Ovary (tissue), 10 donors: ENCODE measurements at places on chromosomes 7 and 10. TPM values are rescaled to one million over a fixed set of nuclear protein-coding genes. Genes with fewer than 3 reads are reported as not detected.
A peak's percentile ranks its signal among the peaks of the same experiment; 100 is the strongest.

- peaks cover 43% of the 10 kb centered on the region for H3K4me1 ChIP-seq
- peak overlapping the region; percentile 74 for H3K27ac ChIP-seq
- no peak for DNase-seq
- H3K27me3 ChIP-seq = no peaks in the 10 kb centered on the region
Observed at GRCh38 chr10:79243181-79244067, 103.8 kb upstream of the PPIF start.

DNA sequence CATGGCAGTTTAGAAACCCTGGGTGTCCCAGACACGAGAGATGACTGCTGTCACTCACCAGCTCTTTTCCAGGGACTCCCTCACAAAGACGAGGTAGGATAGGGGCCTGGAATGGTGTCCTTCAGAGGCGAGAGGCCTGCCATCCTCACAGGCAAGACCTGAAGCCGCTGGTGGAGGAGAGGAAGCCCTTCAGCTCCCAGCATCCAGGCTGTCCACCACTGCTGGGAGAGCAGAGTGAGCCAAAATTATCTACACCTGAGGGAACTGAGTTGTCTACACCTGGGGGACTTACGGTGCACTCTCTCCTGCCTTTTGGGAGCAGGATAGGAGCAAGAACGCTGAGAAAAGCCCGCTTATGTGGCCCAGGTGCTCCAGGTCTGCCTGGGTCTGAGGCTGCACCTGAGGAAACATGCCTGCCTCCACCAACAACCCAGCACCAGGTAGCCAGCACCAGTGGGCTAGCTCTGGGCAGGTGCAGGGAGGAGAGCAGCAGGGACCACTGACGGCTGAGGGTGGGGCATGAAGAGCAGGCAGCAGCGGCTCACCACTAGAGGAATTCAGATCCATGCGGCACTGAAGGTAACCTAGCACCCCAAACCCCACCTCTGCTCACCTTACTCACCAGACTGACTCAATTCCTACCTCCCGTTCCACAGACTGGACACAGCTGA lies 357.2 kb downstream of the SH2D4B start:
- no peak overlapping the region for H3K4me3 ChIP-seq
- H3K36me3 ChIP-seq = no peaks in the 10 kb centered on the region
- no peak overlapping the region for H3K27ac ChIP-seq
- no peaks in the 10 kb centered on the region for H3K27me3 ChIP-seq
- H3K4me1 ChIP-seq = no peaks in the 10 kb centered on the region

- H3K27ac ChIP-seq = no peak overlapping the region
- H3K4me1 ChIP-seq = no peaks in the 10 kb centered on the region
- no peak for DNase-seq
- no peaks in the 10 kb centered on the region for H3K36me3 ChIP-seq
- no peaks in the 10 kb centered on the region for H3K27me3 ChIP-seq
- no peak overlapping the region for H3K4me3 ChIP-seq
Observed at GRCh38 chr10:71281646-71282322, 37.3 kb upstream of the SLC29A3 start.

DNA sequence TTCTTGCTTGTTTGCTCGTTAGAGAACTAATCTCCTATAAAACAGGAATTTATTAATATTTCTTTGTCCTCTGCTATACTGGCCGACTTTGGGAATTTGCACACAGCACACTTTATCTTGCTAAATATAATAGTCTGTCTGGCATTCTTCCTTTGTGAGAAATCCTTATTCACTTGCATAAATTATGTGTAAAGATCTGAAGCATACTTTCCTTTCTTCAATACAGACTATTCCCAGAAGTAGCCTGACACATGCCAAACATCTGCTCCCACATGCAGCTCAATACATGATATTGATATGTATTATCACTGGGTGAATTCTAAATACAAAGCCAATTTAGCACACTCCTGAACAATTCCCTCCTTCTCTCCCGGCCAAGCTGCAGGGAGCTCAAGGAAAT lies 273.9 kb downstream of the GRM8 start:
- no peaks in the 10 kb centered on the region for H3K4me1 ChIP-seq
- no peak overlapping the region for H3K4me3 ChIP-seq
- H3K36me3 ChIP-seq = no peaks in the 10 kb centered on the region

DNA sequence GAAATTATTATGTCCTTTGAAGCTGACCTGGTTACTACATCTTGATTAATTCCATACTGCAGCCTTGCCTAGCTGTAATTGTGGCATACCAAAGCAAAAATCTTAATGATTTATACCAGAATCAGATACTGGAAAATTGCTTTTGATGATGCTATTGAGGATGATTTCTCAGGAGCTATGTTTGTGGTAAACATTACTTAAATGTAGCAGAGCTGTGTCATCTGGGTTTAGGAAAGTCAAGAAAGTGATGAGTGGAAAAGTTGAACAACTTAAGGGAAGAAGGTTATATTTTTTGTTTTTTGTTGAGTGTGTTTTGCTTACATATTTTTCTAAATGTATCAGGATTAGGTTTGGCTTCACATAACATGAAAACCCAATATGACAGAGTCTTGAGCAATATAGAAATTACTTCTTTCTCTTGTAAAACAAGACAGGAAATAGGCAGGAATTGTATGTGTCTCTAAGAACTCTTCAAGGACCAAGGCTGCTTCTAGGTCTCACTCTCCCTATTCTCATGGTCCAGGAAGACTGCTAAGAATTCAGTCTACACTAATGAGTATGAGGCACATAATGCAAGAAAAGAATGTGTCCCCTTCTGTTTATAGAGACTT lies 87.6 kb upstream of the MTPN start:
- no peaks in the 10 kb centered on the region for H3K36me3 ChIP-seq
- no peaks in the 10 kb centered on the region for H3K27me3 ChIP-seq
- no peaks in the 10 kb centered on the region for H3K4me1 ChIP-seq

GRCh38 chr10:49083261-49083660 lies 32.1 kb downstream of the VSTM4 start:
- no peak overlapping the region for H3K4me3 ChIP-seq
- peak overlapping the region; percentile 51 for H3K27ac ChIP-seq
- H3K27me3 ChIP-seq = no peaks in the 10 kb centered on the region
- H3K36me3 ChIP-seq = no peaks in the 10 kb centered on the region
- H3K4me1 ChIP-seq = peaks cover 34% of the 10 kb centered on the region

DNA sequence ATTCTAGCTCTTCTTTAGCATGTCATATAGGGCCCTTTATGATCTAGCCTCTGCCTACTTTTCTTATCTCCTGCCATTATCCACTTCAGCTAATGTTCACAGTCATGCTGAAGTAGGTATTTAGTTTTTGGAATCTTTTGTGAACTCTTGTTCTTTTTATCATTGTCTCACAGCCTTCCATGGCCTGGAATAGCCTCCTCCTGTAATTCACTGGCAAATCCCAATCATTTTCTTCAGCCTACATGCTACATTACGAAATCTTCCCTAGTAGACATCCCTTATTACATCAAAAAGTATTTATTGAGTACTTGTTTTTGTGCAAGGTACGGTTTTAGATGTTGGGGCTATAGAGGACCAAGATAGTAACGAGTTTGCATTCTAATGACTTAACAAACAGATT lies 3.4 kb upstream of the KIF20B start:
- H3K27me3 ChIP-seq = no peaks in the 10 kb centered on the region
- DNase-seq = no peak
- peaks cover 3% of the 10 kb centered on the region for H3K4me1 ChIP-seq
- no peaks in the 10 kb centered on the region for H3K36me3 ChIP-seq
- H3K4me3 ChIP-seq = no peak overlapping the region

DNA sequence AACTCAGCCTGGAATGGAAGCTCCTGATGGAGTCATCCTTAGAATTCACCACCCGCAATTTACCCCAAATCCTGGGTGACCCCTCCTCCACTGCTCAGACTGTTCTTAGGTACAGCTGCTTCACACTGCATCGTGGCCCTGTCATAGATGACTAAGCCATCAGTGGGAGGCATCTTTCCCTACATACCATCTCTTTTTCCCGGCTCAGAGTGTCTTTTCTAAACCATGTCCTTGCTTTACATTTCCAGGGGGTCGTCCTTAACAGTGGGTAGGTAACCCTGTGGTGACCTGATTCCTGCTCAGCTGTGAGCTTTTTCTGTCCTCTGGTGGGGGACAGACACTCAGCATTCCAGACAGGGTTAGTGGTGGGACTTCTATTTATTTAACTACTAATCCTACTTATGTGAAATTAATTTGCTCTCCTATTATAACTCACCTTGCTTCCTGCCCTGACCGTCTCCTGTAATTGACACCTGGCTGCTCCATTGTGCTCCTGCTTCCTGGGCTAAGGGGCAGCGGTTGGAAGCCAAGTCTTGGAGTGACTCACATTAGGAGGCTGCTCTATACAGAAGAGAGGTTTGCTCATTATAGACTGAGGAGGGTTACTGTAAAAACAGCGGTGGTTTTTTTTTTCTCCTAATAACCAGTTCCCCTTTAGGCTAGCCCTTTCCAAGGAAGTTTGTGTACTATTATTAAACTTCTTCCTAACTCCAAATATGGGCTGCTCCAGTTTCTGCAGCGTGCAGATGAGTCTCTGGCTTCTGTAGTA lies 40.6 kb downstream of the PYROXD2 start:
- DNase-seq = no peak
- no peaks in the 10 kb centered on the region for H3K27me3 ChIP-seq
- no peak overlapping the region for H3K4me3 ChIP-seq
- H3K27ac ChIP-seq = no peak overlapping the region

DNA sequence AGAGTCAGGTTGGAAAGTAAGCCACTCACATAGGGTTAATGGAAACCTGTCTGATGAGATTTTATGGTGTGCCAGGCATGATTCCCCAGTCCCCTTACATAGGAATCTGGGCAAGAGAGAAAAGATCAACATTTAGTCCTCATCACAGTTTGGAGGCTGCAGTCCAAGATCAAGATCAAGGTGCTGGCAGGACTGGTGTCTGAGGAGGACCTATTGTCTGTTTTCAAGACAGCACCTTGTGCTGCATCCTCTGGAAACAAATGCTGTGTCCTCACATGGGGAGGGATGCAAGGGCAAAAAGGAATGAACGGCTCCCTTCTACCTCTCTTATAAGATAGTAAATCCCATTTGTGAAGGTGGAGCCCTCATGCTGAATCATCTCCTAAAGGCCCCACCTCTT lies 244.8 kb upstream of the GALNT17 start:
- no peak overlapping the region for H3K27ac ChIP-seq
- no peak overlapping the region for H3K4me3 ChIP-seq
- DNase-seq = no peak
- no peaks in the 10 kb centered on the region for H3K36me3 ChIP-seq
- H3K27me3 ChIP-seq = no peaks in the 10 kb centered on the region
- H3K4me1 ChIP-seq = no peaks in the 10 kb centered on the region

GRCh38 chr10:34506786-34507185 lies 308.3 kb downstream of the PARD3 start:
- no peaks in the 10 kb centered on the region for H3K4me1 ChIP-seq
- H3K27me3 ChIP-seq = no peaks in the 10 kb centered on the region
- H3K4me3 ChIP-seq = no peak overlapping the region
- no peak for DNase-seq

GRCh38 chr7:155931396-155932085 lies 119.3 kb upstream of the SHH start:
- no peak overlapping the region for H3K27ac ChIP-seq
- H3K27me3 ChIP-seq = no peaks in the 10 kb centered on the region
- H3K36me3 ChIP-seq = no peaks in the 10 kb centered on the region
- DNase-seq = no peak
- H3K4me3 ChIP-seq = no peak overlapping the region

DNA sequence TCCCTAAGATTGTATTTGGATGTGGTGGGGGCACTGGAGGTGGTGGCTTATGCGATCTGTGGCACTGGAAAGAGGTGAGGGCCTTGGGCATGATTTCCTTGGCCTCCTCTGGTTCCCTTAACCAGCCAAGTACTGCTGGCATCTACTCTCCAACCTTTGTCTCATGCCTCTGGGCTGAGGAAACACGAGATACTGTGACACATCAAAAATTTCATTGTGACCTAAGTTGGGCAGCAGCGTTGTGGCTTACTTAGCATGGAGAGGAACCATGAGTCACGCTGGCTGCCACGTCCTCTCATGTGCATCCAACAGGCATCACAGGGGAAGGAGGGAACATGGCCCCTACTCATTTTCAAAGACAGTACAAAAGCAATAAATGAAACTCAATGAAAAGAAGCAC lies 29.7 kb upstream of the GSDME start:
- H3K36me3 ChIP-seq = no peaks in the 10 kb centered on the region
- no peak overlapping the region for H3K27ac ChIP-seq
- DNase-seq = no peak
- no peaks in the 10 kb centered on the region for H3K4me1 ChIP-seq

Gene RBM28
- total RNA-seq = 33.1 TPM

Gene CPA1
- total RNA-seq = 30.2 TPM

Gene DEPP1
- 46.7 TPM for total RNA-seq

Gene ADARB2
- 2.0 TPM for total RNA-seq

Gene MYO1G
- 2.4 TPM for total RNA-seq

Gene MEIG1
- total RNA-seq = not detected

Gene OPN4
- not detected for total RNA-seq
